ENCODE measurements at places on chromosomes 5 and 9. TPM values are rescaled to one million over a fixed set of nuclear protein-coding genes. Genes with fewer than 3 reads are reported as not detected.

The STC2 gene
- 219 TPM for total RNA-seq

The FBXO10 gene
- 13.2 TPM for total RNA-seq

The CAPSL gene
- not detected for total RNA-seq

The PCDHA4 gene
- total RNA-seq = 1.2 TPM

- DNase-seq = no peak
Observed at GRCh38 chr5:175447571-175447970, 3.6 kb upstream of the DRD1 start.

DNA sequence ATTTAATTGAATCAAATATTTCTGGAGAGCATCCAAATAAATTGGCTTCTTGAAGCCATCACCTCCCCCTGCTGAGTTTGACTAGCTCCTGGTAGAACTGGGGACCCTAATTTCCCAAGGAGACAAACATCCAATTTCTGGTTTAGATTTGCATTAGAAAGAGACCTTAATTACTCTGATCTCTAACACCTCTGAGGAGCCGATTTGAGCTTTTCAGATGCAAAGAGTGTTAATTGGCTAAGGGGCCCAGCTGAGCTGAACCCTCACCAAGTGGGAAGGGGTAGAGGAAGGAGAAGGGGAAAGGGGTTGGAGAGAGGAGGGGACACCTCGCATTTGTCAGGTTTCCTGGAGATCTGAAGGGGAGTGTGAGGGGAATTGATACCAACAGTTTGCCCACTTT lies 145.4 kb upstream of the SHB start:
- DNase-seq = no peak

GRCh38 chr5:102223542-102224477 lies 72.3 kb downstream of the SLCO4C1 start:
- peak; percentile 4 for DNase-seq

DNA sequence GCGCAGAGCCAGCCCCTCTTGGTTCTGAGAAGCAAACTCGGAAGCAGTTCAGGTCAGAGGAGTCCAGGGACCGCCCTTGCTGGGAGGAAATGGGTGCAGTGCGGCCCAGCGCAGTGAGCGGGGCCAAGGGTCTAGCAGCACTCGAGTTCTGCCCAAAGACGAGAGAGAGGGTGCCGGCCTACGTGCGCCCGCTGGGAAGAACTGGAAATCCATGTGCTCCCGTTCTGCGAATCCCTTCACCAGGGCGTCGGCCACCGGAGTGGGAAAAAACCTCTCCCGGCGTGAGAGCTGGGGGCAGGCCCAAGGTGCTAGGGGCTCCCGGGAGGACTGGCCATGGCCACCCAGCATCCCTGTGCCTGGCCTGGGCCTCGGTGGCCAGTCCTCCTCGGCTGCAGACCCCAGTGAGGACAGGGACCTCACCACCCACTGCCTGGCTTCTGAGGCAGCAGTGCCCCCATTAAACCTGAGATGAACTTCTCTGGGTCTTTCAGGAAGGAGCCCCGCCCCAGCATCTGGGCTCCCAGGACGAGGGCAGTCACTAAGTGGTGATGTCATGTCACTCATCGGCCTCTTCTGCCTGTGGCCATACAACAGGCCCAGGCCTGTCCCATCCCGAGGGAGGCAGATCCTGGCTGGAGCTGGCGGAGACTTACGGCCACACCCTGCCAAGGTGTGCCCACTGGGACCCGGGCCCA lies 10.6 kb downstream of the TMEM250 start:
- no peak for DNase-seq

DNA sequence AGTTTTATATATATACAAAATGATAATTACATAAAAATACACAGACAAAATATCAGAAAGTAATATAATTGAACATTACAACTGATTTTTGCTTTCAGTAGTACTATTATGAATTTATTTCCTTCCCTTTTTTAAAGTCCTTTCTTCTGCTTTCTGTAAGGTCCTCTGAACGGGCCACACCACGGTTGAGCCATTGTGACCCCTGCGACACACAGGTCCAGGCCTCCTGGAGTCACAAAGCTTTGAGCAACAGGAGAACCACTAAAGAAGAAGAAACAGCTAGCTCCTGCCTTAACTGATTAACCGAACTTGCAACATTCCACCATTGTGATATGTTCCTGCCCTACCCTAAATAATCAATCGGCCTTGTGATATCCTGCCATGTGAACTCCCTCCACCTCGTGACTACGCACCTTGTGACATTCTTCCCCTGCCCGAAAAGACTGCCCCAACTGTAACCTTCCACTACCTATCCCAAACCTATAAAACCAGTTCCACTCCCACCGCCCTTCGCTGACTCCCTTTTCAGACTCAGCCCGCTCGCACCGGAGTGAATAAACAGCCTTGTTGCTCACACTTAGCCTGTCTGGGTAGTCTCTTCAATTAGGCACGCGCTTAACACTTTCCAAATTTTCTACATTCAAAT lies 375.0 kb upstream of the RFX3 start:
- DNase-seq = no peak

GRCh38 chr5:160747559-160747958 lies 104.5 kb downstream of the ATP10B start:
- DNase-seq = no peak

DNA sequence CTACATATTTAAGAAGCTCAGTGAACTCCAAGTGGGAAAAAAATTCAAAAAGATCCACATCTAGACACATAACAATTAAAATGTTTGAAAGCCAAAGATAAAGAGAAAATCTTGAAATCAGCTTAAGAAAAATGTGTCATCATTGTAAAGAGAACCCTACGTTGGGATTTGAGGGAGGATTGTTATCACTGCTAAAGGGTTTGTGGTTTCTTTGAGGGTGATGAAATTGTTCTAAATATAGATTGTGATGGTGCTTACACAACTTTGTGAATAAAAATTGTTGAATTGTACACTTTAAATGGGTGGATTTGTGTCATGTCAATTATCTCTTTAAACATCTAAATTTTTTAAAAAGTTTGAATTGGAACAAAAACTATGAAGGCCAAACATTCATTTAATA lies 92.2 kb upstream of the ADAMTS19 start:
- no peak for DNase-seq

- DNase-seq = no peak
Observed at GRCh38 chr9:18921366-18922075, 111.5 kb downstream of the SAXO1 start.

GRCh38 chr5:171868236-171868635 lies 82.6 kb downstream of the SMIM23 start:
- no peak for DNase-seq

DNA sequence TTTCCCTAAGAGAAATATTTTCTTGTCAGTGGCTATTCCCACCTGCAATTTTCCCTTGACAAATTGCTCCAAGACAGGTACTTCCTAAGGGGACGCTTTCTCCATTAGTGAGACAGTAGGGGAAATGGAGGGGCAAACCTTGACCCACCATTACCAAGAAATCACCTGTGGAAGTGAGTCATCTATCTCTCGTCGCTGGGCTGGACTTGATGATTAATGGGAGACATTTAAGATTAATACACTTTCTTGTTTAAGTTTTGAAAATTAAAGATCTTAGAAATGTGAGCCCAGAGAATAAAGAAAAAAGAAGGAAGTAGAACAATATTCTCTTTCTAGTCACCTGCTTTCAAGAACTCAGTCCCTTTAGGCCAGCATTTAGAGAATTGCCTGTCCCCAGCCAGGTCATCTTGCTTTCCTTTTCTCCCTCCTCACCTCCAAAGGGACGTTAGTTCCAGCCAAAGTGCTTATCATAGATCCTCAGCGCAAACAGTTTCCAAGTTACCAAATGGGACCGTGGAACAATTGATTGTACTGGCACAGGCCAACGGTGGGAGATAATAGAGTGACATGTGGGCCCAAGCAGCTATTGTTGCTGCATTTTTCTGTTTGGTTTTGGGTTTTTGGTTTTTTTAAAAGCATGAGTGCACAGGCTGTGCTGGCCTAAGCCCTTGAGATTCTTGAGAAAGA lies 284.4 kb downstream of the ENC1 start:
- no peak for DNase-seq

GRCh38 chr5:148585988-148586387 lies 68.3 kb downstream of the HTR4 start:
- no peak for DNase-seq
